ENCODE measurements at places on chromosomes 6 and 20. TPM values are rescaled to one million over a fixed set of nuclear protein-coding genes. Genes with fewer than 3 reads are reported as not detected.
A peak's percentile ranks its signal among the peaks of the same experiment; 100 is the strongest.

- DNase-seq: no peak
Observed at GRCh38 chr6:42136508-42137193, 5.8 kb downstream of the C6orf132 start.

DNA sequence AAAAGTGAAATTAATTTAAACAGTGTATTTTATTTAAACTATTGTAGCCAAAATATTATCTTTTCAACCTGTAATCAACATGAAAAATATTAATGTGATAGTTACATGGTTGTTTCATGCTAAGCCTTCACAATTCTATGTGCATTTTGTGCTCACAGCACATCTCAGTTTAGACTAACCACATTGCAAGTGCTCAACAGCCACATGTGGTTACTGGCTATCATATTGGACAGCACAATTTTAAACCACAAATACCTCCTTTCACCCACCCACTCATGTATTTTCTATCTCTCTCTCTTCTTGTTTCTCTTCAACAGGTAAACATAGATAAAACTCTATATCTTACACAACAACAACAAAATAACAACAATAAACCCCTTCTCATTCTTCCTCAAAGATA lies 12.5 kb upstream of the HS3ST5 start:
- no peak for DNase-seq

DNA sequence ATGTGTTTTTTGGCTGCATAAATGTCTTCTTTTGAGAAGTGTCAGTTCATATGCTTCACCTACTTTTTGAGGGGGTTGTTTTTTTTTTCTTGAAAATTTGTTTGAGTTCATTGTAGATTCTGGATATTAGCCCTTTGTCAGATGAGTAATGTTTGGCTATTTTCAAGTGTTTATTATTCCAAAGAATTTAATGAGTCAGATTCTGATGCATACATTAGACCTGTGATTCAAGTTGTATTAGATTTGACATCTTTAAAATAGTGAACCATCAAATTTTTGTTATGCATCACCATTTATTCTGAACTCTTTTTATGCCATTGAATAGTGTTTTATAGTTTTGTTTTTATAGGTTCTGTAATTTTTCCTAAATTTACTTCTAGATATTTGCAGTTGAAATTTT lies 319.3 kb downstream of the PKHD1 start:
- no peak for DNase-seq

Gene RUNX2
- 1.7 TPM for total RNA-seq

DNA sequence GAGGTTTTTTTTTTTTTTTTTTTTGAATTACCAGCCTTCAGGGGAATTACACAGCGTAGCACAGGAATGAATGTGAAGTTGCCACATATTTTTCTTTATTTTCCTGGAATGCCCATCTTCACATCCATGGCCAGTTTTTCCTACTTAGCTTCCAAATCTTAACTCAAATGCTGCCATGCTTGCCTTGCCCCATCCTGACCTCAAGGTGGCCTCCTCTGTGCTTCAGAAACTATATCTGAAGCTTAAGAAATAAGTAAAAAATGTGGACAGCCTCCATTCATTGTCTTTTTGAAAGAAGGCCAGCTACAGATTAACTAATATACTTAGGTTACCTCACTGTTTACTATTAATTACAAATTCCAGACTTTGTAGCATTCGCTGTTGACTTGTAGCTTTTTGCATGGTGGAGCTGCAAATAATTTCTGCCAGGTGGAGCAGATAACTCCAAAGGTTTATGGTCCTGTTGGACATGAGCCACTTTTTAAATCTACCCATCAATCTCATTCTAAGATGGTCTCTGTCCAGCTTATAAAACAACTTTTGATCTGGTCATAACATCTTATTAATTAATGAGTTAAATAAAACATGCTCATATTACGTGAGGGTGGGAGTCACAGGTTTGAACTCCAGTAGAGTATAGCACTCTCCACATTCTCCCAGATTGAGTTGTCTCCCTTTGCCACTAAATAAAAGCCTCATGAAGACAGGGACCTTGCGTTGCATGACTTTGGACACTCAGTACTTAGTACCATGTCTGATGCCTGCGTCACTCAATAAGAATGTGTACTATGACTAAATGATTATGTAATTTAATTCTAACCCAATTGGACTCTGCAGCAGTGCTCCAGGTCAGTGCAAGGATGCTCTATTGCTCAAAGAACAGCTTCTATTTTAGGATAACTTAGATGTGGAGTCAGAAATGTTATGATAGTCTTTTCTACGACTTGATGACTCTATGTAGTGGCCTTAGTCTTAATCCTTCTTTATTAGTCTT lies 678.6 kb upstream of the CITED2 start:
- no peak for DNase-seq

Gene TRDN
- 283 TPM for total RNA-seq

- DNase-seq: no peak
Observed at GRCh38 chr20:39638731-39639130, 676.6 kb downstream of the DHX35 start.

DNA sequence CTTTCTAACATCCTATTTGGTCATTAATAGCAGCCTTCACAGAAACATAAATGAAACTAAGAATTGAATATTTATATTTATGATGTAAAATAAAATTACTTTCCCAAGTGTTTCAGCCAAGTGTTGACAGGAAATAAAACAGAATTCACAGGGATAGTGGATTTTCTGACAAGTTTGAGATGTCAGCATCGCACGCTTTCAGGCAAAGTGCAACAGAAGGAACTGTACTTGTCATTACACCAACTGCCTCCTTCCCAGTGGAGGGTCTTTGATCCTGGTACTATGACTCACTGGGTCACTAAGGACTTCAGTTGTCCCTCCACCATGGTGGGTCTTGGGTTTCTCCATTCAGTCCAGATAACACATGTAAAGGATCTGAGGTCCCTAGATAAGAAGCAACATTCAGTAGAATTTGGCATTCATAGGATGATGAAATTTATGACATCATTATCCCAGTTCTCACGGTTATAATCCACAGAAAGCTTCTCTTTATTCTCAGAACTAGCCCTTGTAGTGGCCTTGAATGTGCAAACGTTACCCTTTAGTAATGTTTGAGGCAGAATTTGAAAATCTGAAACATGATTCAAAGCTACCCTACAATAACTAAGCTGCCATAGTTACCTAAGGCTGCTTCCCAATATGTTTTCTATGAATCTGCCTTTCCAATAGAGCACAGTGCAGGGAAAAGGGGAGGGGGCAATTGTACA lies 3.8 kb upstream of the TNFAIP3 start:
- DNase-seq: no peak

DNA sequence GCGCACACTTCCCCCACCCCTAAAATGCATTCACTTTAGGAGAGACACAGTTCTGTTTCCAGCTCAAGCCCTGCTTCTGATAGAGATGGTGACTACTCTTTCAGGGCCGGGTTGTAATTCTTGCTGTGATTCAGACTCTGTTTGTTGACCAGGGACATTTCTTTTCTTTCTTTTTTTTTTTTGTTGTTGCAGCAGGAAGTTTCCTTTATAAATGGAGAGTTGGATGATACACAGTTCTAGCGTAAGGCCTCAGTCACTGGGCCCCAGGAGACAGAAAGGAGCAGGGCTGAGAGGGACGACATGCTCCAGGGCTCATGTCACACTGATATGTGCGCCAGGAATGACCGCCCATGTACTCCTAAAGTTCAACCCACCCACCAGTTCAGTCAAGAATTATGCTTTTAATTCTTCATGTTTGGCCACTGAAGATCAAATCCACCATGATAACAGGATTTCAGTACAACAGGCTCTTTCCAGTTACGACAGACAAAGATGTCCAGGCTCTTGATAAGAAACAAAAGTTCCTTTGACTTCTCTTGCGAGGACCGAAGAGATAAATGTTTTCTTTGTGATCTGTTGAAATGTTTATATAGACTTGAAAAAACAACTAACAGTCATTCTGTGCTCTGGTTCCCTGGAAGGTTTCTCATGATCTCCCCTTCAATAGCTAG lies 142.5 kb downstream of the CD164 start:
- peak; percentile 37 for DNase-seq

Gene CCN5
- total RNA-seq: 62.3 TPM

DNA sequence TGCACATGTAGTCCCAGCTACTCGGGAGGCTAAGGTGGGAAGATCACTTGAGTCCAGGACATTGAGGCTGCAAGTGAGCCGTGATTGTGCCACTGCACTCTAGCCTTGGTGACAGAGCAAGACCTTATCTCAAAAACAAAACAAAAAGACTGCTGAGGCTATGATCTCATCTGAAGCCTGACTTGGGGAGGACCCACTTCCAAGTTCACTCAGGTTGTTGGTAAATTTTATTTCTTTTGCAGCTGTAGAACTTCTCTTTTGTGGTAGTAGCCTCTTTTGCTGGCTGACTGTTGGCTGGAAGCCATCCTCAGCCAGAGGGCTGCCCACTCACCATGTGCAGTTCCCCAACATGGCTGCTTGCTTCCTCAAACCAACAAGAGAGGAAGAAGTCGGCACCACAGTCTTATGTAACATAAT lies 36.8 kb upstream of the ME1 start:
- peak; percentile 51 for DNase-seq

GRCh38 chr20:4306206-4306605 lies 290.8 kb upstream of the RNF24 start:
- no peak for DNase-seq

DNA sequence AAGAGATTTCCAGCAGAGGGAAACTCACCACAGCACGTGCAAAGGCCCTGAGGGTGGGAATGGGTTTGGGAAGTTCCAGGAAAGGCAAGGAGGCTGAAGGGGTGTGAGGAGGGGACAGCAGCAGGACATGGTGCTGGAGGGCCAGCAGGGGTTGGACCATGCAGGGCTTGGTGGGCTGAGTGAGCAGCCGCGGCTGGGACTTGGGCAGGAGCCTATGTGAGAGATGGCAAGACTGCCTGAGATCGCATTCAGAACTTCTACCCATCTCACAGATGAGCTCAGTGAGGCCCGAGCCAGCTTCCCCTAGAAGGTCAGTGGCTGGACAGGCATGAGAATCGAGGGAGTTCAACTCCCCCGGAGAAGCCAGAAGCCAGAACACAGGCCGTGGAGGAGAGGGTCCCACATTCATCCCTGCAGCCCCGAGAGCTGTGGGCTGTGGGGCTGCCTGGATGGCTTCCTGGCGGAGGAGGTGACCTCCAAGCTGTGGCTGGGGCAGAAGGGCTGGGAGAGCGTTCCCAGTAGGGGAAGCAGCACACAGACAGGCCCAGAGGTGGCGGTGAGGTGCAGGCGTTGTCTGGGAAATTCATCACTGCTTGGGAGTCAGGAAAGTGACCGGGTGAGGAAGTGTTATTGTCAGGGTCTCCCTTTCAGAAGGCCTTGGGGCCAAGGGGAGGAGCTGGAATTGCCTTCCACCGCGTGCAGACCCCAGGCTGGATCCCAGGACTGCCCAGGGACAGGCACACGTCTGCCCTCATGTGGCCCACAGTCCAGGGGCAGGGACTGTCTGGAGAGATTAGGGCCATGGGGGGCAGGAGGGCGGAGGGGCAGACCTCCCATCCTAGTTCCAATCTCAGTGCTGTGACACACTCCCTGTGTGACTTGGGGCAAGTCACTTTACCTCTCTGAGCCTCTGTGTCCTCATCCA lies 103.8 kb downstream of the CEBPB start:
- DNase-seq: no peak

Measured in heart left ventricle (tissue), 16 donors.